ENCODE measurements at places on chromosomes 3 and 15.

DNA sequence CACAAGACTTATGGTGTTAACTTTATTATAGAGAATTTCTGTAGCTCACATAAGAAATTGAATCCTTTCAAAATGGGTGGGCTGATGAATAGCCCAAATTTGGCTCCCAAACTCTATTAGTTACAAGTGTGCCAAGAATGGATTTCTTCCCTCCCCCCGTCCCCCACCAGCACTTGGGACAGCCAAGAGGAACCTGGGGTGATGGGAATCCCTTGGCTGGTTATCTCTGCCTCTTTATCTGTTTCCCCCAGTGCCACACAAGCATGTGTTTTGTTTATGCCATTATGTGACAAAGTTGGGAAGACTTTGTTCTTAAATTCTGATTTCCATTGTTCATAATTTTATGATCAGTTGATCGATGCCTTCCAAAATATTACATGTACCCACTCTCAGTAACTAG, 28.3 kb downstream of the CMSS1 start:
- no peak for DNase-seq

DNA sequence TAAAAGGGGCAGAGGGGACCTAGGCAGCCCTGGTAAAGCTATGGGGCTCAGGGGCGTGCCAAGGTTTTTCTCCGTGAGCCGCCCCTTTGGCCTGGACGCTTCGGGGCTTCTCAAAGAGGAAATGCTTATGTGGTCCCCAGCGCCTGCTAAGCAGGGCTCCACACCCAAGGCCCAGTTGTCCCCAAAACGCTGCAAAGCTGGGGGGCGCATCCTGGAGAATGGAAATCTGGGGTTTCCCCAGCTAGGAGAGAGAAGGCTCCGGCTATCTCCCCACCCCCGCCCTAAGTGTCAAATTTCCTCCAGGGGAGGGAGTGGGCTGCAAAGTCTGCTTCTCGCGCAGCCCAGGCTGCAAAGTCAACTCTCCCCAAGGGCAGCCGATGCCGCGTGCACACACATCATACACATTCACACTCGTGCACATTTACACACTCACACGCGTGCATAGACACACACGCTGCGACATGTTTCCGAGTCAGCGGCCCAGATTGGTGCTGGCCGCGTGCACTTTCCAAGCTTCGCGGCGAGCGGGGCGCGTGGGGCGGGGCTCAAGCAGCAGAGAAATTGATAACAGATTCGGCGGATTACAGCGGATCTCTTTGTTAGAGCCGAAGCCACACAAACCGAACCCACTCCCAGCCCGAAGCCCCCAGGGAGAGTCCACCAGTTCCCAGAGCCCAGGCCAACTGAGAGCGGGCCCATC, 4.5 kb downstream of the WNT5A start:
- DNase-seq = no peak

- no peak for DNase-seq
These were observed 98.8 kb upstream of the MB21D2 start for GRCh38 chr3:193016437-193016901.

DNA sequence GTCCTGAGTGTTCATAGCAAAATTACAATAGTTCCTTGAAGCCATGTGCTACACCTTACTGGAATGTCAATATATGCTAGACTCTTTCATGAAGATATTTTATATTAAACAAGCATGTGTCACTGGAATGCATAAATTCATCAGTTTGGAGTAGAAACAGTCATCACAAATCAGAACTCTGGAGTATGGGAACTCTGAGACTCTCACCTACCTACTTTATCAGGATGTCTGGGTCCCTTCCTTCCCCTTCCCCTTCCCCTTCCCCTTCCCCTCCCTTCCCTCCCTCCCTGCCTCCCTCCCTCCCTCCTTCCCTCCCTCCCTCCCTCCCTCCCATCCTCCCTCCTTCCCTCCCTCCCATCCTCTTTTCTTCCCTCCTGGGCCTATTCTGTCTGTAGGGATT, 144.7 kb upstream of the PEX5L start:
- no peak for DNase-seq

DNA sequence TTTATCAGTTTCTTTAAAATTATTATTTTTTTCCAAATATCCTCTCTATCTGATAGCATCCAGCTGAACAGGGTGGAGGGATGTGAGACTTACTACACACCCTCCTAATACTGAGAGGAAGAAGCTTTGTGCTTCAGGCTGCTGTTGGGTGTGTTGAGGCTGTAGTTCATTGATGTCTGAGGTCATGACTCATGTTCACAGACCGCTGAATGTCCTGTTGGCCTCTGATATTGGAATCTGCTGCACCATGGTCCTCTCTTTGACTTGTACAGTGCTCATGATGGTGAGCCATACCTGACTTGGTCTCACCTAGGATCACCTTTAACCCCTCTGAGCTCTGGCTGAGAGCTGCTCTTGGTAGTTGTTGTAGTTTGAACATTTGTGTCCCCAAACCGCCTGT, 302.9 kb downstream of the SATB1 start:
- no peak for DNase-seq

DNA sequence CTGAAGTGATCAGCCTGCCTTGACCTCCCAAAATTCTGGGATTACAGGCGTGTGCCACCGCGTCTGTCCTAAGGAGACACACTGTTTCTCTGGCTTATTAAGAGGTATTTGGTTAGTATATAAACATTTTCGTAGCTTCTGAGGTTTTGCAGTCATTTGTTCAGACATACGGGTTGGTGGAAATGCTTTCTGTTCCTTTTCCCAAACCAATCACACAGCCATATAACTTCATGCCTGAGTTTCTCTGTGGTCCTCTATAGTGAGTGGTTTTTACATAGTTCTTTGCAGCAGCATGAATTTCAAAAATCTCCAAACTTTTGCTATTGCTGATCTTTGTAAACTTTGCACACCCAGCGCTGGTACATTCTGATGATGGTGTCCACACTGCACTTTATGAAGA, 100.5 kb downstream of the AKAP13 start:
- no peak for DNase-seq

- peak; percentile 25 for DNase-seq
These were observed 86.1 kb downstream of the LIPC start for GRCh38 chr15:58517682-58518525.

- no peak for DNase-seq
These were observed 117.1 kb upstream of the UBP1 start for GRCh38 chr3:33557279-33557678.

- no peak for DNase-seq
These were observed 19.7 kb downstream of the SSR3 start for GRCh38 chr3:156535162-156535627.

DNA sequence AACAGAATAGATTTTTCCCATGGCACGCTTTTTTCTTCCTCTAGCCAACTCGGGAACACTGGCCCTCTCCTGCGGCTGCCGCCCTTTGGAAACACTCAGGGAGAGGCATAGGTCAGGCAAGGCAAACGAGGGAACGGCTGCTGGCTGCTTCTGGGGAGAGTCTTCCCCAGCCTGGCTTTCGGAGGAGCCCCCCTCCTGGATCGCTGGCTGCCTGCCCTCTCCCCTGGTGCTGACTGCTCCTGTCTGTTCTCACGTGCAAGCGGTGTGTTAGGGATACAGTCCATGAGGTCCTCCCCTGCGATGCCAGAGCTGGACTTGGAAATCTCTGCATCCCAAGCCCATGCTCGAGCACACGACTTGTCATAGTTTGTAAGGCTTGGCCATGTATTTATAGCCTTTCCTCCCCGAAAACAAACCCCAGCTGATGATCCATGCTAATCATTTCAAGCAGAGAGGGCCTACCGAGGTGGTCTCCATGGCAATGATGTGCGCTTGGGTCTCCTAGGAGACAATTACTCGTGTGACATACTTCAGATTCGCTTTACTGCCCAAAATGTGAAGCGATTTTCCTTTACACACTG, 315.6 kb upstream of the ATP10A start:
- DNase-seq = no peak

DNA sequence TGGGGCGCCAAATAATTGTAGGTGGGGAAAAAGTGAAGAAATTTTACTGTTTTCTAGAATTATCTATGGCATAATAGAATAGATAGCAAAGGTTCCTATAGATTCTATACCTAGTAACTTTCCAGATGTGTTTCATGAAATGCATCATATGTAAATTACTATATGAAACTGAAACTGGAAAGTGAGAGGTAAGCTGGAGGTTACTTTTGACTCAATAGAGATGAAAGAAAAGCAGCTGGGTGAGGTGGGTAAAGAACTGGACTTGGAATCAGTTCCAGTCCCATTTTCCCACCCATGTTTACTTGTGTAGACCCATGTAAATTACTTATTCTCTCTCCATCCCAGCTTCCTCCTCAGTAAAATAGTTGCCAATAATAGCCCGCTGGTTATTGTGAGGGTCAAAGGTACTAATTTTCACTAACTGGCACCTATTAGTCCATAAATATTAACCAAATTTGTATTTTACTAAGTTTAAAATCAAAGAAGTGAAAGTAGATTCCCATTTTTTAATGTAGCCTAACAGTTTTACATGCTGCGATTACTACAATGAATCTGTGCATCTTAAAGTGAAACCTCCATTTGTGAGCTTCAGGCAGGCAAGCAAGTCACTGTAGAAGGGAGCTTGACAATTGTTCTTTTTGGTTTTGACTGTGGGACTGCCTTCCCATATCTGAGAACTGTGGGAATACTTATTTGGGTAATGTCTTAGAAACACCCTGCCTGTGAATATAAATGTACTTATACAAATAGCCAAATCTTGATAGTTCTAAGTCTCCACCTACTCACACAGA, 312.1 kb downstream of the SLC9A9 start:
- no peak for DNase-seq

GRCh38 chr3:57701781-57702180, 8.9 kb upstream of the DENND6A start:
- no peak for DNase-seq

- no peak for DNase-seq
These were observed 13.9 kb upstream of the ANPEP start for GRCh38 chr15:89828281-89829145.

GRCh38 chr3:44510000-44510368, 32.5 kb upstream of the ZNF445 start:
- DNase-seq = peak; percentile 31

DNA sequence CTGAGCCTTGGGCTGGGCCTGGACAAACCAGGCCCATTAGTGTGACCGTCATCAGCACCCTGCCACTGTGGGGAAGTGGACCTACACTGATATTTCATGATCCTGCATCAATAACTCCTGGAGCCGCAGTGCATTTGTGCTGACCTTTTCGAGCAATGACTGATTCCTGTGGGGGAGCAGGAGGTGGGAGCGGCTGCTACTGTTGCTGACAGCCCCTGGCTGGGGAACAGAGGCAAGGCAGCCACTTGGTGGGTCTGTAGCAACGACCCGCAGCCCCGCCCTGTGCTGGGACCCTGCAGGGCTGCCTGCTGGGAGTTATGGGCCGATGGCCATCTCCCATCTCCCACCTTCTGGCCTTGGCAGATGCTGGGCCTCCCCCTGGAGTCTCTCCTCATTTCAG, 42.1 kb downstream of the CCDC33 start:
- no peak for DNase-seq

DNA sequence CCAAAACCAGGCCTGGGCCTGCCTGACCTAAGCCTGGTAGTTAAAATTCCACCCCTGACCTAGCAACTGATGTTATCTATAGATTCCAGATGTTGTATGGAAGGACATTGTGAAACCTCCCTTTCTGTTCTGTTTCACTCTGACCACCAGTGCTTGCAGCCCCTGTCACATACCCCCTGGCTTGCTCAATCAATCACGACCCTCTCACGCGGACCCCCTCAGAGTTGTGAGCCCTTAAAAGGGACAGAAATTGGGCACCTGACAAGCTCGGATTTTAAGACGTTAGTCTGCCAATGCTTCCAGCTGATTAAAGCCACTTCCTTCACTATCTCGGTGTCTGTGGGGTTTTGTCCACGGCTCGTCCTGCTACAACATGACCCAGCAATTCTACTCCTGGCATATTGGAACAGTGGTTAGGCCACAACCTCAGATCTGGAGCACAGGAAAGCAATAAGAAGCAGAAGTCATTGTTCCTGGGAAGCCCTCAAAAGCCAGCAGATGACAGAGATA, 36.7 kb upstream of the LHFPL4 start:
- DNase-seq = no peak
